Cardiac fibroblast (primary cell): ENCODE measurements at places on chromosomes 7 and 10.

DNA sequence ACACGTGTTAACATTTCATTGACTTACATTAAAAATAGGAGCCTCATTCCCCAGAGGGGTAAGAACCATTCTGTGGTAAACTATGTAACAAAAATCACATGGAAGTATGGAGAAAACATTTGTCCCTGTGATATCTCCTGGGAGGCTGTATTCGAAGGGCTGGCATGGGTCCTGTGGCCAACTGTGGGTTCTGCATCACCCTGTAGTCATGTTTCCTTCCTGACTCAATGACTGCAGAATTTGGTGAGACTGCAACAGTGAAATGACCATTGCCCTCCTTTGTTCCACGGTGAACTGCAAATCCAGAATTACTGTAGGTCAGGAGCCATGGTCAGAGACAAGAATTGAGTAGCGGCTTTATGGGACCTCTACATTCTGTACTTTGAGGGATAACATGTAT is 3.6 kb upstream of the ZEB1 start:
- DNase-seq: peak; percentile 94

DNA sequence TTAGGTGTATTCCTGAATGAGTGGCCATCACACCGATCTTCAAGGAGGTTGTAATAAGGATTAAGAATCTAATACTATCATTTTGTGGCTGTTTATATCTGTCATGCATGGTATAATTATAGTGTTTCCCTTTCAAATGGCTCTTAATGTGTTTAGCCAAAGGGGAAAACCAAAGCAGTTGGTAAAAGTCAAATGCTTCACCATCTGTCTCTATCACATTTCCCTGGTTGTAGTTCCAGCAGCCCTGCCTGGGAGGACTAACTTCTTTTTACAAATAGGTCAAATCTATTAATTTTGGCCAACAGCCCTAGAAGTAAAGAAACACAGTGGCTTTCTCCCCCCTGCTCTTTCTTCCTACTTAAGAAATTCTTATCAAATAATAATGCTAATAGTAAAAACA is 56.7 kb downstream of the ZNF365 start:
- no peak for DNase-seq

DNA sequence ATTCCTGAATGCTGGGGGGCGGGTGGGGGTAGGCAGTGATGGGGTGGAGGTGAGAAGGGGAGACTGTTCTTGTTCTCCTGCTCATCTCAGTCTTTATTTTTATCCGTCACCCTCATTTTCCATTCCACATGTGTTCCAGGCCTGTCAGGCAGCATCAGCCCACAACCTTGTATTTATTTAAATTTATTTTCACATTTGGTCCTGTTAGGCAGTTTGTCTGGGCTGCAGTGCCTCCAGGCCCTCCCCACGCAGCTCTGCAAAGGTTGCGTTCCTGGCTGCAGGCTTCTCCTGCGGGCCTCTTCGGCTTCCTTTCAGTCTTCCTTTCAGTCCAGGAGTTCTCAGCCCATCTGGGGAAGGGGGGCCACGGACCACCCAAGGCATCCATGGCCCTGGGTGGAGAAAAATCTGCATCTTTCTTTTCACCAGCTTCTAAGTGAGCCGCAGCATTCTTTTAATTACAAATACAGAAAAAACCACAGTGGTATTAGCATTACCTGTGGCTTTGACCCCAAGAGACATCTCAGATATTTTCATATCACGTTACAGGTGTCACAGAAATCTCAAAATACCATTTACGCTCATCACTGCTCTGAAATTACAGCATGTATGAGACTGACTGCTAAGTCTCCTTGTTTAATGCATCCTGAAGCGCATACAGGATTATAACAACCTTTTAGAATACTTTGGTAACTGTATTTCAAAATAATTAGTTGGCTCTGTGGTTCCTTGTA is 94.0 kb downstream of the C10orf105 start:
- no peak for DNase-seq

DNA sequence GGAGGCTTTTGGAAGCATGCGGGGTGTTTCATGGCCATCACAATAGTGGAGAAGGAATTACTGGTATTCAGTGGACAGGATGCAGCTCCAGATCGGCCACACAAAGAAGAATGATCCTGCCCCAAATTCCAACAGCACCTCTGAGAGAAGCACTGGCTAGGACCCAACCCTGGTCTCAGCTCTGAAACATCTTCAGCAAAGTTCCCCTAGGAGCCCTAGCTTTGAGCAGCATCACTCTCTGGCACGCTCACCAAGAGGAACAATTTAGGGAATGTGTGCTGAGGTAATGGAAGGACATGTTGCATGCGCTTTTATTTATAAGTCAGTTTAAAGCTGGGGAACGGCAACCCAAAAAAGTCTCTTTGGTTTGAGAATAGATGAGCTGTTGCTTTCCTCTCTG is 5.5 kb upstream of the OPN1SW start:
- DNase-seq: peak; percentile 73

- DNase-seq: peak; percentile 56
These were observed 30.0 kb upstream of the SRGN start for GRCh38 chr10:69057951-69058297.

DNA sequence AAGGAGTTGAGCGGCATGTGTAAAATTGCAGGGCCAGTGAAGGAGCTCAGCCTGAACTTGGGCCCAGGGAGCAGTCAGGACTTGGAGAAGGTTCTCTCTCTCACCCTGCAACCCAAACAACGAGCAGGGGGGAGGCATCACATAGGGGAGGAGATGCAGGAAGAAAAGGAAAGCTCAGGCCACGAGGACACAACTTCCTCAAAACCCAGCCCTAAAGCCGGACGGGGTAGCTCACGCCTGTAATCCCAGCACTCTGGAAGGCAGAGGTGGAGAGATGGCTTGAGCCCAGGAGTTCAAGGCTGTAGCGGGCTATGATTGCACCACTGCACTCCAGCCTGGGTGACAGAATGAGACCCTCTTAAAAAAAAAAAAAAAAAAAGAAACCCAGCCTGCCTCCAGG is 629.1 kb downstream of the PARD3 start:
- no peak for DNase-seq

GRCh38 chr10:37965006-37965405 is 11.4 kb downstream of the ZNF25 start:
- DNase-seq: no peak

DNA sequence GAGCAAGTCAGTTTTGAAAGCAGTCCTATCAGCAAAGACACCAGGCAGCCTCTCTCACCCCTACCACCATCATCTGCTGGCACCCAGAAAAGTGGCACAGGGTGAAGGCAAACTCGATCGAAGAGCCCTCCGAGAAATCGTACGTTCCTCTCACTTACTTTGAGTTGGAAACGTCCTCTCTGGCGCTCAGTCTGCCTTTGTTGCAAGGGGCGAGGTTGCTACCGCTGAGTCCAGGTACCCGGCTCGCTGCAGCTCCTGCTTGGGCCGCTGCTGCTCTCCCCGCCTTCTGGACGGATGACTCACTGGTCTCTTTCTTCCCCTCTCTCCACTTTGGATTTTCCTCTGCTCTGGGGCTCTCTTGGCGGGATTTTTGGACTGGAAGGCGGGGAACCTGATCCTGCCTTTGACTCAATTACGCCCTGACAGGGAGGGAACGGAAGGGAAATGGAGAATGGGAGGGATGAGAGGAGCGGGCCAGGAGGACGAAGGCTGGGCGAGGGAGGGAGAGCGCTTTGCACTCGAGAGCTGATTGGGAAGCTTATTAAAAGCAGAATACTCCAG is at the start of gene PTN:
Gene PTN (minus strand): TSS at position 453 of the 561 bp plus-strand sequence. CDS start 88,760 bp downstream, outside the sequence.
- DNase-seq: peak; percentile 49

- peak; percentile 40 for DNase-seq
These were observed 14.6 kb downstream of the PPIF start for GRCh38 chr10:79361726-79362397.

GRCh38 chr10:16886031-16886430 is 68.8 kb upstream of the RSU1 start:
- DNase-seq: no peak
